Tracheal epithelial cell (primary cell): ENCODE measurements at places on chromosomes 5 and 9. TPM values are rescaled to one million over a fixed set of nuclear protein-coding genes. Genes with fewer than 3 reads are reported as not detected.

ADCY2 gene
- under 0.01 and 1.1 TPM in 2 replicates for total RNA-seq

DNAI1 gene
- not detected in 2 replicates for total RNA-seq

SLC12A2 gene
- total RNA-seq: 18.1 and 20.5 TPM in 2 replicates

HSPA4 gene
- total RNA-seq: 145 and 154 TPM in 2 replicates

CMBL gene
- 3.4 and 11.3 TPM in 2 replicates for total RNA-seq

LRRC19 gene
- not detected in 2 replicates for total RNA-seq

FAM78A gene
- total RNA-seq: 0.72 TPM in 1 of 2 replicates, not detected in the other

COQ4 gene
- total RNA-seq: 31.1 and 31.6 TPM in 2 replicates

GALT gene
- 16.4 and 22.4 TPM in 2 replicates for total RNA-seq

PCDHGA2 gene
- 0.21 and 0.48 TPM in 2 replicates for total RNA-seq

PCDHGA4 gene
- total RNA-seq: 0.24 TPM in 1 of 2 replicates, not detected in the other

CD14 gene
- total RNA-seq: 1.4 and 6.8 TPM in 2 replicates

EQTN gene
- total RNA-seq: not detected in 2 replicates

PWWP2A gene
- 16.4 and 21.1 TPM in 2 replicates for total RNA-seq

IGFBPL1 gene
- total RNA-seq: under 0.01 TPM in 1 of 2 replicates, not detected in the other

PCSK1 gene
- total RNA-seq: not detected in 2 replicates

CDC20B gene
- not detected in 2 replicates for total RNA-seq

SPAAR gene
- total RNA-seq: not detected in 2 replicates

TMOD1 gene
- total RNA-seq: 0.48 TPM in 1 of 2 replicates, not detected in the other

BARHL1 gene
- not detected in 2 replicates for total RNA-seq

GDF9 gene
- under 0.01 TPM in 1 of 2 replicates, not detected in the other for total RNA-seq

ORM2 gene
- total RNA-seq: not detected in 2 replicates

BNC2 gene
- total RNA-seq: under 0.01 and 1.4 TPM in 2 replicates
